CD4-positive, alpha-beta T cell treated with Interleukin-17A for 1 hour (primary cell): ENCODE measurements at places on chromosomes 4 and X.

GRCh38 chrX:48025561-48025960, 18.8 kb downstream of the SPACA5 start:
- DNase-seq: peak; percentile 68

GRCh38 chrX:136862546-136862945, 18.0 kb downstream of the RBMX start:
- DNase-seq: no peak

GRCh38 chrX:70754169-70754848, 154.2 kb downstream of the TEX11 start:
- no peak for DNase-seq

DNA sequence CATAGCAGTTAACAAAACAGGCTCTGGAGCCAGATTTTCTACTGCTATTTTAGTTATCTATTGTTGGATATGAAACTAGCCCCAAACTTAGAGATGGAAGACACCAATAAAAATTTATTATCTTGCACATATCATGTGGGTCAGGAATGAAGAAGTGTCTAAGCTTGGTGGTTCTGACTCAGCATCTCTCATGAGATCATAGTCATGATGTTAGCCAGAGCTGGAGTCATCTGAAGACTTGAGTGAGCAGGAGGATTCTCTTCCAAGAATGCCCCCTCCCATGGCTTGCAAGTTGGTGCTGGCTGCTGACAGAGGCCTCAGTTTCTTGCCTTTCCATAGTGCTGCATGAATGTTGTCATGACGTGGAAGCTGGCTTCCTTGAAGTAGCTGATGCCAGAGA, 68.2 kb upstream of the TAPT1 start:
- DNase-seq: no peak

GRCh38 chrX:74246524-74246923, 57.5 kb upstream of the ZCCHC13 start:
- no peak for DNase-seq

- DNase-seq: peak; percentile 45
Measured at GRCh38 chrX:55159551-55159950, 60.6 kb upstream of the PAGE5 start.

GRCh38 chrX:133495464-133496391, 80.4 kb upstream of the GPC4 start:
- no peak for DNase-seq

- DNase-seq: no peak
Measured at GRCh38 chr4:113276464-113277170, 227.2 kb downstream of the ANK2 start.

DNA sequence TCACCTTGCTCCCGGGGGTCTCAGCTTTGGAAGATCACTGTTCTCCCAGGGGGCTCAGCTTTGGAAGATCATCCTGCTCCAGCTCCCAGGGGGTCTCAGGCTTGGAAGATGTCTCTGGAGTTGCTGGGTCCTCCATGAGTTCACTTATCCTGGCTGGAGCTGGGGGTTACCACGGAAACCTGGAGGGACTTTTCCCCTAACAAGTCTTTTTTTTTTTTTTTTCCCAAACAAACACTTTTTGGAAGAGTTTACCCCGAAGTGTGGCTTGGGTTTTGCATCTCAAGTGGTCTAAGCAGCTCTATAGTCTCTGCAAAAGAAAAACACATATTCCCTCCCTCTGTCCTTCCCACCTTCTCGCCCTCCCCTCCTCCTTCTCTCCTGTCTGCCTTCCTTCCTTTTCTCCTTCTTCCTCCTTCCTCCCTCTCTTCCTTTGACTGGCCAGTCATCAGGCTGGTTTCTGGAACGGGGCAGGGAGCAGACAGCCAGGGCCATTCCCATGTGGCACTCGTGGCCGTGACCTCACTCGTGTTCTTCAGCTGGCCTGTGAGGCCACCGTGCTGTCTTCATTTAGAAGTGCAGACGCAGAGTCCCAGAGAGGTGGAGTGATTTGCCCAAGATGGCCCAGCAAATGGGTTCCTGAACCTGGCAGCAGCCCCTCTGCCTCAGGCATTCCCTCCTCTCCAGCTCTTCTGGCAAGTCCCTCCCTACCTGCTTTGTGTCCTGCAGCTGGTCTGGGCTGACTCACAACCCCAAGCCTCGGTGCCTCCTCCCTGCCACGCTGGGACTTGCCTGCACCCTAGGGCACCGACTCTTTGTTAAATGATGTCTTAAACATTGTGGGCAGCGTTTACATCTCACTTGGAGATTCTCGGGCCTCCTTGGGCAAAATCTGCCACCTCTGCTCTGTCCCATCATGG, 25.9 kb upstream of the HMX1 start:
- DNase-seq: no peak

GRCh38 chr4:89247951-89248350, 59.6 kb downstream of the GPRIN3 start:
- DNase-seq: no peak

DNA sequence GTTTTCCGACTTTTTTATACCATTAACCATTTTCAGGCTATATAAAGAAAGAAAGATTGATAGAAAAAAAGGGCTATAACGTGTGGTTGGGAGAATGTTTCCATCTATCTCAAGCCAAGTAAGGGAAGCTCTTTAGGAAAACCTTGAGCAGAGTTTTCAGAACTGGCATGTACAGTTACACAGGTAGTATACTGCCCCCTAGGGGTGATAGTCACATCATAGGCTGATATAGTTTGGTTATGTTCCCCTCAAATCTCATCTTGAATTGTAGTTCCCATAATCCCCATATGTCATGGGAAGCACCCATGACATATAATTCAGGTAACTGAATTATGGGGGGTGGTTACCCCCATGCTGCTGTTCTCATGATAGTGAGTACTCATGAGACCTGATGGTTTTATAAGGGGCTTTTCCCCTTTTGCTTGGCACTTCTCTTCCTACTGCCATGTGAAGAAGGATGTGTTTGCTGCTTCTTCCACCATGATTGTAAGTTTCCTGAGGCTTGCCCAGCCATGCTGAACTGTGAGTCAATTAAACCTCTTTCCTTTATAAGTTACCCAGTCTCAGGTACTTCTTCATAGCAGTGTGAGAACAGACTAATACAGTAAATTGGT, 186.8 kb downstream of the TMA16 start:
- DNase-seq: peak; percentile 74

GRCh38 chrX:276581-277201, 4.5 kb upstream of the PLCXD1 start:
- no peak for DNase-seq

DNA sequence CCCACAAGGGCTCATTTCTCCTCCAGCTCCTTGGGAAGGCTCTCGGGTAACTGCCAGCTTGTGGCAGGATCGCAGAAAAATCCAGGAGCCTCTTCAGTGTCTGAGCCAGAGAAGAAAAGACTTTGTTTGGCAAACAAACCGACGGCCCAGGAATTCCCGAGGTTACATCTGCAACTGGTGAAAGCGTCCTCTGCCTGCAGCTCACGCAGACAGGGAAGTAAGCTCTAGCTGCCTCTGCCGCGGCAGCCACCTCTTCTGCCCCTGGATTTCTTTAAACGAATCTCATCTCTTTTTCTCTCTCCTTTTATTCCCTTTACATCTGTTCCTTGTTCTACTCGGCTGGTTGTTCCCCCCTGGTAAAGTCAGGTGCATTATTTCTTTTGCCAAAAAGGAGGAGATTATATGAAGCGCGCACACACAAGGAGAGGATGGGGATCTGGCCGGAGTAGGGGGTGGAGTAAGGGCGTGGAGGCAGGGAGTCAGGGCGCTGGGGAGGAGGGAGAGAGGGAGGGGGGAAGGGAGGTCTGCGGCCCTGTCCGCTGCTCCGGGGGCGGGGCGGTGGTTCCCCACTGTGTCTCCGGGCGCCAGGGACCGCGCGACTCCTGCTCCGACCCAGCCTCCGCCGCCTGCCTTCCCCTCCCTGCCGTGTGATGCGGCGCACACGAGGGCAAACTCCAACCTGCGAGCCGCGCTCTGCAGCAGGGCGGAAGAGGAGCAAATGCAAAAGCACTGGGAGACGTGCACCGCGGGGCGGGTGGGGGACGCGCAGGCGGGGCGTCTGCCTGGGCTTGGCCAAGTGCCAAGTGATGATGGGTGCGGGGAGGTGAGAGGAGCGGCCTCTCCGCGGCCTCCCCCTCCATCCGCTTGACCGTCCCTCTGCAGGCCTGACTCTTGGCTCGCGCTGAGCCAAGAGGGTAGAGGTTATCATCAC, at the start of gene DCHS2:
Gene DCHS2 (minus strand): TSS at position 459 of the 931 bp plus-strand sequence. CDS start 444 bp downstream, at position 15.
- DNase-seq: no peak
